NCI-H510A treated with DMSO at 0.1 percent for 48 hours (cell line): ENCODE measurements at places on chromosomes 5 and 9.

DNA sequence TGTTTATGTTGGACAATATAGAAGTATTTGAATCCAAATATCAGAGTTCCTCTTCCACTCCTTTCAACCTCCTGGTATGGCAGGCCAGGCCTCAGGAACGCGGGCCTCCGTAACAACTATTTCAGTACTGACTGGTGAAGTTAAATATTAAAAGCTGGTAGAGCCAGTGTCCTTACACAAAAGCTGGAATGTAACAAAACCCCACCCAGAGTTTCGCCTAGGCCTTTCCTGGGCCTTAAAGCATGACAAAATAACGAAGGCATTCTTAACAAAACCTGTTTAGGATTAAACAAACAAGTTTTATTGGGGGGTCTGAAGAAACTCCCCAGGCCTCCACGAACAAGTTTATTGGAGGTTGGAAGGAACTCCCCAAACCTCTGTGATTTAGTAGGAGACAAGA lies 61.6 kb upstream of the GNE start:
- DNase-seq, result no peak

DNA sequence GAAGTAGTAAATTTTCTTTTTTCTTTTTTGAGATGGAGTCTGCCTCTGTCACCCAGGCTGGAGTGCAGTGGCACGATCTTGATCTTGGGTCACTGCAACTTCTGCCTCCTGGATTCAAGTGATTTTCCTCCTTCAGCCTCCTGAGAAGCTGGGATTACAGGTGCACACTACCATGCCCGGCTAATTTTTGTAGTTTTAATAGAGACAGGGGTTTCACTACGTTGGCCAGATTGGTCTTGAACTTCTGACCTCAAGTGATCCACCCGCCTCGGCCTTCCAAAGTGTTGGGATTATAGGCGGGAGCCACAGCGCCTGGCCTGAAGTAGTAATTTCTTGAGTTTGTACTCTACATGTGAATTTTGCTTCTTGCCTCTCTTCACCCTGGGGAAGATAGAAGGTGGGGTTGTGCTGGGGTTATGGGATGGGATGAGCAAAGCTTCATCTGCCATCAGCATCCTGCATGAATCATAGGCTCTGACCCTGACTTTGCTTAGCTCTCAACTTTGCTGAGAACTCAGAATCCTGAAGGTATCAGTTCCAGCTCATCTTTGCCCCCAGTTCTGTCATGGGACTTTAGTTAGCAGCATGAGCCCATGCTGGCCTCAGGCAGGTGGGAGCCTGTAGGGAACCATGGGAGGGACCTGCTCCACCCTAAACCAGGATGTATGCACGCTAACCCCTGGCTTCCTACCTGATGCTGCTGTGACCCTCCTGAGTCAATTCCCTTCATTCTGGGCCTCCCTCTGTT lies 9.3 kb upstream of the CCL21 start:
- DNase-seq, result no peak

DNA sequence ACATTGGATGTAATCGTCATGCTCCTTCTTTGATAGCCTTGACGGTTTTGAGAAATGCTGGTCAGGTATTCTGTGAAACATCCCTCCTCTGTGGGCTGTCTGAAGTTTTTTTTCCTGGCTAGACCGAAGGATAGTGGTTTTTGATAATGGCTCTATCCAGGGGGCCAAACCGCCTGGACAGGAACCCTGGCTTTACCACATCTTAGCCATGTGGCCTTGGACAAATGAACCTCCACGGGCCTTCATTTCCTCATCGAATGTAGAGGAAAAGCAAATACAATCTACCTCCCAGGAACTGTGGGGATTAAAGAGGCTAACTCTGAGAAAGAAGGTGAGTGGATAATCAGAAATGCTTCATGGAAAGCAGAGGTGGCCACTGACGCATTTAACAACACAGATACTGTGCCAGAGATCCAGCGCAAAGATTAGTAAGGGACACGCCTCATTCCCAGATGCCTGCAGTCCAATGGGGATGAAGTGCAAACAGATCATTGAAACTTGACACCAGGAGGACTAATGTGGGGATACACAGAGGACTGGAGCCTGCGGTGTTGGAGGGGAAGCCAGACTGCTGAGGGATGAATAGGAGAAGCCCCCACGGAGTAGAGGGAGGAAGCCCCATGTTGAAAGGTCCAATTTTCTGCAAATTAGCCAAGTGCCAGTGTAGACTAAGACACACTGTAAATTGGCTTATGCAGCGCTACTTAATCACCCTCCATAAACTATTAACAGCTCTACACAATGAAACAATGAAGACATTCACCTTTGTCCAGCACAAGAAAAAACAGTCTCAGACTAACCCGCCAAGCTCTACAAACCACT lies 41.6 kb downstream of the MYO10 start:
- peak; percentile 97 for DNase-seq

DNA sequence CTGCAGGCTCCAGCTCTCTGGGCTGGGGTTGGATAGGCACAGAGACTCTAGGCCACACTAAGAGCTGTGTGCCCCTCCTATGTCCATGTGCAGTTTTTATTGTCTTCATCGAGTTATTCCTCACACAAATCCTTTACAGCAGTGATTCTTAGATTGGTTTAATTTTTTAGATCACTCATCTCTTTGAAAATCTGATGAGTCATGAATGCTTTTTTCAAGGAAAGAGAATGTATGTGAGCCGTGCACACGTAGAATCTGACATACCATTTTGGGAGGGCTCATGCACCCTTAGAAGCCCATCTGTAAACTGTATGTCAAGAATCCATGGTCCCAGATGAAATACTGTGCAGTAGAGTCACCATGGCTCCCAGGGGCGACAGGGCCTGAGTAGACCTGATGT lies 100.7 kb upstream of the S1PR3 start:
- DNase-seq, result no peak
